ENCODE measurements at places on chromosomes 2 and 18. TPM values are rescaled to one million over a fixed set of nuclear protein-coding genes. Genes with fewer than 3 reads are reported as not detected.

Gene GPR55
- 9.2 TPM for total RNA-seq

Gene KANSL3
- total RNA-seq: 47.2 TPM

Gene TTC39C
- 93.0 TPM for total RNA-seq

DNA sequence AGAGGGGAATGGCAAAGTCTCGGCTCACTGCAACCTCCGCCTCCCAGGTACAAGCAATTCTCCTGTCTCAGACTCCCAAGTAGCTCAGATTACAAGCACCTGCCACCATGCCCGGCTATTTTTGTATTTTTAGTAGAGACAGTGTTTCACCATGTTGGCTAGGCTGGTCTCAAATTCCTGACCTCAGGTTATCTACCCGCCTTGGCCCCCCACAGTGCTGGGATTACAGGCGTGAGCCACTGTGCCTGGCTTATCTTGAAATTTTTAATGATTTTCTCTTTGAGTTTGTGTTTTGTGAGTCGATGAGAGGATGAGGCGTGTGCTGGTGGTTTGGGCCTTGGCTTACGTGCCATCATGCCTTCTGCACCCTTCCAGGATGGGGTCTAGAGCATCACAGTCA, 101.3 kb upstream of the ST3GAL5 start:
- peaks cover 33% of the 10 kb centered on the region for H3K4me1 ChIP-seq
- peak; percentile 2 for DNase-seq
- peak overlapping the region; percentile 15 for H3K27ac ChIP-seq
- H3K36me3 ChIP-seq: peaks cover 1% of the 10 kb centered on the region

- H3K4me1 ChIP-seq: no peaks in the 10 kb centered on the region
- H3K4me3 ChIP-seq: no peak overlapping the region
- no peak for DNase-seq
- H3K27me3 ChIP-seq: no peaks in the 10 kb centered on the region
- H3K36me3 ChIP-seq: no peaks in the 10 kb centered on the region
Observed at GRCh38 chr2:41182961-41183360, 731.1 kb upstream of the SLC8A1 start.

GRCh38 chr2:120350080-120350479, 4.1 kb downstream of the INHBB start:
- no peaks in the 10 kb centered on the region for H3K36me3 ChIP-seq
- peaks cover 11% of the 10 kb centered on the region for H3K4me1 ChIP-seq
- peaks cover 43% of the 10 kb centered on the region for H3K27me3 ChIP-seq
- no peak overlapping the region for H3K4me3 ChIP-seq
- no peak overlapping the region for H3K27ac ChIP-seq
- no peak for DNase-seq

DNA sequence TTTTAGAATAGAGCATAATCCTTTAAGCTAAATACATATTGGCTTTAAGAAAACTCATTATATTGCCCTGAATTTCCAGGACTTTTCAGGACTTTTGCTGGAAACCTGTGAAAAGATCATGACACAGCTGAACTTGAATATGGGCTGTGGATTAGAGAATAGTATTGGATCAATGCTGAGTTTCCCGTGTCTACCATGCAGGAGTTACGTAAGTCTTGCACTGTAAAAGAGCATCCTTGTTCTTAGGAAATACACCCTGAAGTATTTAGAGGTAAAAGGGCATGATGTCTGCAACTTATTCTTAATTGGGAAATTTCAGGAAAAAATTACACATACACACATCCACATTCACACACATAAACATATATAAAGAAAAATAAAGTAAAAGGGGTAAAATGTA, 82.1 kb downstream of the ZFP36L2 start:
- no peak for DNase-seq
- peaks cover 11% of the 10 kb centered on the region for H3K36me3 ChIP-seq
- H3K27ac ChIP-seq: peak overlapping the region; percentile 74
- H3K4me3 ChIP-seq: no peak overlapping the region

DNA sequence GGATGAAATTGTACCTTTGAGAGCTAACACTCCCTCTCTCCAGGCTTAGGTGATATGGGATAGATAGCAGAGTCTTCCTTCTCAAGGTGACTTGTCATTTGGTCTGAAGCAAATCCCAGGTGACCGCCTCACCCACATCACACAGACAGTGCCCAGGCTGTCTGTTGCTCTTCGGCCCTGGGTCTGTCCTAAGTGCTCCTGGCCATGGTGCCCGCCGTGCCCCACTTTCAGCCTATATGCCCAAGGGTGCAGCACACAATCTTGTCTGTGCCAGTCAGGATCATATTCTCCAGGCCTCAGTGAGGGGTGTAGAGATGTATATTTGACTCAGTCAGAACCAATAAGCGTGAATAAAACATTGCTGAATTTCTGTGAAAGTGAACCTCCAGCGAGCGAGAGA, 326.8 kb downstream of the DYSF start:
- no peaks in the 10 kb centered on the region for H3K4me1 ChIP-seq
- no peaks in the 10 kb centered on the region for H3K36me3 ChIP-seq
- no peak overlapping the region for H3K27ac ChIP-seq
- DNase-seq: no peak

- no peaks in the 10 kb centered on the region for H3K36me3 ChIP-seq
- no peak overlapping the region for H3K4me3 ChIP-seq
- no peaks in the 10 kb centered on the region for H3K4me1 ChIP-seq
- no peak overlapping the region for H3K27ac ChIP-seq
- no peak for DNase-seq
- H3K27me3 ChIP-seq: peaks cover 2% of the 10 kb centered on the region
Observed at GRCh38 chr2:199303728-199304177, 154.0 kb downstream of the SATB2 start.

DNA sequence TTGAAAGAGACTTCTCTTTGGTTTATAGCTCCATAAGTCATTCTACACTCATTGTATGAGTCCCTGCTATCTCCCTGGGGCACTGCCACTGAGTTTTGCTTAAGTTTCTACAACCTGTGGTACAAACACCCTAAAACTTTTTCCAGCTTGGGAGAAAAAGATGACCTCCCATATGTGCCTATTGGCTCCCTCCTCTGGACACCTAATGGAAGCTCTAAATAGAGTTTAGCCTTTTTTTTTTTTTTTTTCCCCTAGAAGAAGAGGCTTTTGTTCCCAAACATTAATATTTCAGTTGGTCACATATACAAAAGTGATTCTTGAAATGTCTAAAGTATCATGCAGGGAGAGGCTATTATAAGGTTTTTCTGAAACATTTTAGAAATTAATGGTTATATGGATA, 547.2 kb upstream of the TMEFF2 start:
- no peak for DNase-seq
- no peak overlapping the region for H3K27ac ChIP-seq
- no peaks in the 10 kb centered on the region for H3K36me3 ChIP-seq

DNA sequence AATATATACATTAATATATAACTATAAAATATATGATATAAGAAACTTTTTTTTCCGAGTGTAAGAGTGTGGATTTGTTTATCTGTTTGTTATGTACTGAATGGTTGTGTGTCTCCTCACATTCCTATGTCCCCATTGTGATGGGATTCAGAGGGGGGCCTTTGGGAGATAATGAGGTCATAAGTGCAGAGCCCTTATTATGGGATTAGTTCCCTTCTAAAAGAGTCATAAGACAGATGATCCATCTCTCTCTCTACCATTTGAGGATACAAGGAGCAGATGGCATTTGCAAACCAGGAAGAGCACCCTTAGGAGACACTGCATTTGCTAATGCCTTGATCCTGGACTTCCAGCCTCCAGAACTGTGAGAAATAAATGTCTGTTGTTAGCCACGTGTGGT, 30.3 kb upstream of the SAP130 start:
- H3K36me3 ChIP-seq: no peaks in the 10 kb centered on the region
- H3K4me3 ChIP-seq: no peak overlapping the region

GRCh38 chr18:49842656-49843055, 29.3 kb upstream of the ACAA2 start:
- no peaks in the 10 kb centered on the region for H3K27me3 ChIP-seq
- H3K36me3 ChIP-seq: no peaks in the 10 kb centered on the region
- no peak overlapping the region for H3K4me3 ChIP-seq
- no peak overlapping the region for H3K27ac ChIP-seq
- H3K4me1 ChIP-seq: peaks cover 3% of the 10 kb centered on the region
- DNase-seq: no peak

GRCh38 chr2:84495539-84496146, 20.7 kb upstream of the DNAH6 start:
- no peaks in the 10 kb centered on the region for H3K36me3 ChIP-seq
- H3K27me3 ChIP-seq: no peaks in the 10 kb centered on the region
- DNase-seq: peak; percentile 63
- peaks cover 10% of the 10 kb centered on the region for H3K4me1 ChIP-seq

- H3K27me3 ChIP-seq: no peaks in the 10 kb centered on the region
- H3K27ac ChIP-seq: no peak overlapping the region
- no peaks in the 10 kb centered on the region for H3K36me3 ChIP-seq
- H3K4me3 ChIP-seq: no peak overlapping the region
- no peaks in the 10 kb centered on the region for H3K4me1 ChIP-seq
- no peak for DNase-seq
Observed at GRCh38 chr2:159065313-159065712, 96.9 kb downstream of the TANC1 start.

GRCh38 chr2:128235581-128235980, 83.1 kb downstream of the HS6ST1 start:
- H3K36me3 ChIP-seq: no peaks in the 10 kb centered on the region
- H3K4me1 ChIP-seq: peaks cover 6% of the 10 kb centered on the region
- no peak overlapping the region for H3K4me3 ChIP-seq
- no peak for DNase-seq
- H3K27ac ChIP-seq: no peak overlapping the region

DNA sequence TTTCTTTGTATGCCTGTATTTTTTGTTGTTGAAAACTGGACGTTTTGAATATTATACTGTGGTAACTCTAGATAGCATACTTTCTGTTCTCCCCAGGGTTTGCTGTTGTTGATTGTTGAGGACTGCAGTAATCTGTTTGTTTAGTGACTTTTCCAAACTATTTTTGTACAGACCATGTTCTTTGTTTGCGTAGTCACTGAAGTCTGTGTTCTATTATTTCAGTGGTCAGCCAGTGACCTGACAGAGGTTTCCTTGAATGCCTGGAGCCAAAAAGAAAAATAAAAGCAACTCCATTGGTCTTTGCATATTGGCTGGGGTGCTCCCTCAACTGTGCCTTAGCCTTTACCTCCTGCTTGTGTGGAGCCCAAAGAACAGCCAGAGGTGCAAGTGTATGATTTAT, 42.7 kb upstream of the PHLPP1 start:
- no peak for DNase-seq
- H3K4me3 ChIP-seq: no peak overlapping the region
- H3K4me1 ChIP-seq: no peaks in the 10 kb centered on the region
- peaks cover 13% of the 10 kb centered on the region for H3K27me3 ChIP-seq

DNA sequence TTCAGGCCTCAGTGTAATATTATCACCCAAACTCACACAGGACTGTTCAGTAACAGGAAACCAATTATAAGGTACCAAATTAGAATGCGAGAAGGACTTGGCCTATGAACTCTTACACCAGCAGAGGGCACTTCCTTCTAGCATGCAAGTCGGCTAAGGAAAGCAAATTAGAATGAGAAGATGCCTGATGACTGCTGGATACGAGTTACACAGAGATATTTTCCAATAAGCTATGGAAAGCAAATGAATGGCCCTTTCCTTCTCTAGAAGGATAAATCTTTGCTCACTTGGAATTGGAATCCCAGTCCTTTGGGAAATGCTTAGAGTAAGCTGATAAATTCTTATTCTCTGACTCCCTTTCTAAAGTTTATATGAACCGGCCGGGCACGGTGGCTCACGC, 109.8 kb downstream of the AP1S3 start:
- DNase-seq: peak; percentile 52
- H3K27me3 ChIP-seq: peaks cover 2% of the 10 kb centered on the region

DNA sequence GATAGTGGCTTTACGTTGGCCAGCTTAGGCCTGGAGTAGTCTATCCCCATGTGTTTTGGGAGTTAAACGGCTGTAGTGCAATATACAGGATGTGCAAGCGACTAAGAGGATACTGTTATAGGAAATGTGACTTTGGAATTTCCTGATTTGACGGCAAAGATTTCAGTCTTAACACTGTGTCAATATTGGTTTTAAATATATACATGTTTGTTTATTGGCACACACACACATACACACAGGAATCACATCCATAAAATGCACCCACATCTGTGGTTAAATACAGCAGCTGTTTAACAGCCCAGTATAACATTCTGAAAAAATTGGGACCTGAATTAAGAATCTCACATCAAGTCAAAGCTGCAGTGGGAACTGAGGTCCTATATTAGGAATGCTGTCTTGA, 347.1 kb downstream of the TXNL1 start:
- H3K4me1 ChIP-seq: peaks cover 7% of the 10 kb centered on the region
- no peak overlapping the region for H3K4me3 ChIP-seq
- peaks cover 3% of the 10 kb centered on the region for H3K27me3 ChIP-seq

DNA sequence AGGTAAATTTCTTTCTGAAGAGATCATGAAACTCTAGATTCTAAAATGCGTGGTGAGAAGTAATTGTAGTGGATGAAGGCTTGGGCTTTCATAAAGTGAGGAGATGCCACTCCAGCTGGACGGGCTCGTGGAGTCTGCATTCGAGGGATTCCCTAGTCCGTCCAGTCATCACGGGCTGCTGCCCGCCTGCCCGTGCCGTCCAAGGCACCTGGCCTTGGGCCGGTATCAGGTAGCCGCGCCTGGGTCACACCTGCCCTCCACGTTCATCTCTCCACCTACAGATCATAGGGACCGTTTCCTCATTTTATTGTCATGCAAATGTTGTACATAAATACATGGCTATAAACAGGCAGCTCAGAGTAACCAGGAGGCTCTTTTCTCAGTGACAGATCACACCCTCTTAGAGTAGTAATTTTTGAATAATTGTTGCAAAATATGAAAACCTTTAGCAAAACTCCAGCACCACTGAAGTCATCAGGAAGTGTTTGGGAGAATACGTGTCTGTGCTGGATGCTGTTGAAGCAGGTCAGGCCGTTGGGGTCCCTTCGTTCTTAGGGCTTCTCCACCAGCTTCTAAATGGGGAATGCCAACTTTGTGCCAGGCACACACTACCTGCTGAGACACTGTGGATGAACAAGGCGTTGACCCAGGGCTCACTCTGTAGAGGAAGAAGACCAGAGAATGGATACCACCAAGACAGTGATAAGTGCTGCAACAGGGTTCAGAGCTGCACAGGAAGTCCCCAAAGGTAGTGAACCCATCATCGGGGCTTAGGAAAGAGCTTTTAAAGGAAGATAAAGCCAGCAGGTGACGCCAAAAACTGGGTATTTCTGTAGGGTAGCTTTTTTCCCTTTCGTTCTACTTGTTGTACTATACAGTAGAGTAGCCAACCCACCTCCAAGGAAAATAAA, 112.5 kb downstream of the FAM210A start:
- H3K4me1 ChIP-seq: peaks cover 93% of the 10 kb centered on the region
- H3K27me3 ChIP-seq: no peaks in the 10 kb centered on the region
- peaks cover 4% of the 10 kb centered on the region for H3K36me3 ChIP-seq
- no peak for DNase-seq

GRCh38 chr18:58080451-58080850, 36.4 kb downstream of the NEDD4L start:
- DNase-seq: no peak
- no peaks in the 10 kb centered on the region for H3K36me3 ChIP-seq
- peaks cover 2% of the 10 kb centered on the region for H3K27me3 ChIP-seq
- H3K4me1 ChIP-seq: no peaks in the 10 kb centered on the region
- H3K4me3 ChIP-seq: no peak overlapping the region

DNA sequence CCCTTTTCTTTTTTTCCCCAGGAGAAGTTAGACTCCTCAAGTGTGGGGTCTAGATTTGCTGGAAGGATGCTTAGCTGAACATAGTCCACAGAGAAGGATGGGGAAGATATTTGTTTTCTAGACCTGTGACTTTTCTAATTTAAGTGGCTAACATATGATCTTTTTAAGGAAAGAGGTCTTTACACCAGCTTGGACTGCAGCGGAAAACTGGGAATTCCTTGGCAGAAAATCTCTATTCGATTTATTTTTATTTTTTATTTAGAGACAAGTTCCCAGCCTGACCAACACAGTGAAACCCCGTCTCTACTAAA, 148.4 kb downstream of the MYCN start:
- no peaks in the 10 kb centered on the region for H3K4me1 ChIP-seq
- DNase-seq: no peak
- H3K36me3 ChIP-seq: no peaks in the 10 kb centered on the region
- no peak overlapping the region for H3K27ac ChIP-seq
- H3K27me3 ChIP-seq: no peaks in the 10 kb centered on the region
- H3K4me3 ChIP-seq: no peak overlapping the region

Measured in activated CD4-positive, alpha-beta T cell treated with anti-CD3 and anti-CD28 coated beads, Interleukin-2, amount 10 ng/mL, durations not matched to agents 7 days and 5 days (primary cell).